ENCODE measurements at places on chromosomes 6 and 20. TPM values are rescaled to one million over a fixed set of nuclear protein-coding genes. Genes with fewer than 3 reads are reported as not detected.

Gene GPR63
- 0.11 TPM for polyA plus RNA-seq

Gene TRDN
- not detected for polyA plus RNA-seq

Gene LHFPL5
- not detected for polyA plus RNA-seq

Gene CTAGE9
- polyA plus RNA-seq, result not detected

Gene KIF25
- polyA plus RNA-seq, result not detected

Gene TUBB2B
- polyA plus RNA-seq, result 8.1 TPM

Gene DLL1
- polyA plus RNA-seq, result 0.68 TPM

Gene SPEF1
- polyA plus RNA-seq, result not detected

Gene FNDC1
- 8.6 TPM for polyA plus RNA-seq

Gene HTR1E
- polyA plus RNA-seq, result not detected

Gene HAO1
- not detected for polyA plus RNA-seq

Gene C6orf163
- polyA plus RNA-seq, result 0.19 TPM

Gene SRSF12
- polyA plus RNA-seq, result 0.60 TPM

Gene TRIM31
- not detected for polyA plus RNA-seq

Gene C6orf15
- not detected for polyA plus RNA-seq

Gene ZSCAN23
- 0.13 TPM for polyA plus RNA-seq

Gene PRL
- polyA plus RNA-seq, result 1.2 TPM

Gene RBPJL
- not detected for polyA plus RNA-seq

Gene TRIM15
- polyA plus RNA-seq, result not detected

Gene ADGRF4
- not detected for polyA plus RNA-seq

Gene PNLDC1
- not detected for polyA plus RNA-seq

Gene ADGB
- polyA plus RNA-seq, result not detected

Gene MOXD1
- polyA plus RNA-seq, result 564 TPM

Gene CRISP3
- not detected for polyA plus RNA-seq

Gene IGF2R
- 8.8 TPM for polyA plus RNA-seq

Gene CLVS2
- not detected for polyA plus RNA-seq

Gene CDSN
- not detected for polyA plus RNA-seq

Gene THBD
- 7.4 TPM for polyA plus RNA-seq

Gene SAMD3
- 0.73 TPM for polyA plus RNA-seq

Gene TASP1
- polyA plus RNA-seq, result 8.4 TPM

Gene POLR3F
- 12.4 TPM for polyA plus RNA-seq

Gene CDH22
- polyA plus RNA-seq, result not detected

Gene CASS4
- polyA plus RNA-seq, result 10.4 TPM

Gene RSPH4A
- not detected for polyA plus RNA-seq

Gene EPHA7
- not detected for polyA plus RNA-seq

Gene SCRT2
- polyA plus RNA-seq, result not detected

Gene CITED2
- 672 TPM for polyA plus RNA-seq

Gene DYNLT1
- 368 TPM for polyA plus RNA-seq

Gene R3HDML
- polyA plus RNA-seq, result not detected

Gene OR2B6
- not detected for polyA plus RNA-seq

Gene MUCL3
- not detected for polyA plus RNA-seq

Gene PAQR8
- 2.5 TPM for polyA plus RNA-seq

All from GM23248 (cell line).